Activated CD4-positive, alpha-beta T cell treated with anti-CD3 and anti-CD28 coated beads, Interleukin-2, amount 50 U/mL, for 4 hours (primary cell): ENCODE measurements at places on chromosomes 11 and 22.

DNA sequence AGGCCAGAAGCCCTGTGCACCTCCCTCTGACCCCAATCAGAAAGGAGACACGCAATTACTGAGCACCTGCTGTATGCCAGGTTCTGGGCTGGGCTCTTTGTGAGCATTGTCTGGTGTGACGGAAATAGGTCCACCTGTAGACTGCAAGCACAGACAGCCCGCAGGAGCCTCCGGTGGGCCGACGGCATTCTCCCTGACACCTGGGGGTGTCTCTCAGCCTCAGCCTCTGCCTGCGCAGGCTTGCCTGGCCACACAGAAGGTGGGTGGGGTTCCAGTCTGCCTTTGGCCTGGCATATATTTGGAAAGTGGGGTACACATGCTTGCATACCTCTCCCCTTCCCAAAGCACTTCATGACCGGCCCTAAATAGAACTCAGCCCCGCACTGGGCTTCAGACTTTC is 129.3 kb downstream of the BUD13 start:
- DNase-seq = no peak

- no peak for DNase-seq
Measured at GRCh38 chr22:37560608-37561211, 430 bp downstream of the CDC42EP1 start.

- DNase-seq = no peak
Measured at GRCh38 chr11:88480223-88480622, 142.7 kb upstream of the CTSC start.

DNA sequence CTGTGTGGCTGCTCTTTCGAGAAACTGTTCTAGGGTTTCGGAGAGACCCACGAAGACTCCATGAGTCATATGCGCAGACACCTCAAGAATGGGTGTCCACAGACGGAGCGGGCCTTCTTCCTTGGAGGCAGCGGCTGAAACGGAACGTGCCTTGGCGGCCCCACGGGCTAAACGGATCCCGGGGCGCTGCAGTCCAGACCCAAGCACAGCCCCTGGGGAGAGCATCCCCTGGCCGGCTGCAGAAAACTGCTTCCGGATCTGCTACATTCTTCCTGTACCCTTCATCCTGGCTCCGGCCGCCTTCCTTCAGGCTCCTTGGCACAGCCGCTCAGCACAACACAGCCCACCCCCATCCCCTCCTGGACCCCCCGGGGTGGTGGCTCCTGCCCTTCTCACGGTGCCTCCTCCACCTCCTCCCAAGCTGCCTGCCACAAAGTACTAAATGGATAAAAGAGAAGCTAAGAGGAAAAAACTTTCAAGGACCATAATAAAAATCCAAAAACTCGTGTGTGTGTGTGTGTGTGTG is 25.4 kb downstream of the CPT1A start:
- DNase-seq = no peak

DNA sequence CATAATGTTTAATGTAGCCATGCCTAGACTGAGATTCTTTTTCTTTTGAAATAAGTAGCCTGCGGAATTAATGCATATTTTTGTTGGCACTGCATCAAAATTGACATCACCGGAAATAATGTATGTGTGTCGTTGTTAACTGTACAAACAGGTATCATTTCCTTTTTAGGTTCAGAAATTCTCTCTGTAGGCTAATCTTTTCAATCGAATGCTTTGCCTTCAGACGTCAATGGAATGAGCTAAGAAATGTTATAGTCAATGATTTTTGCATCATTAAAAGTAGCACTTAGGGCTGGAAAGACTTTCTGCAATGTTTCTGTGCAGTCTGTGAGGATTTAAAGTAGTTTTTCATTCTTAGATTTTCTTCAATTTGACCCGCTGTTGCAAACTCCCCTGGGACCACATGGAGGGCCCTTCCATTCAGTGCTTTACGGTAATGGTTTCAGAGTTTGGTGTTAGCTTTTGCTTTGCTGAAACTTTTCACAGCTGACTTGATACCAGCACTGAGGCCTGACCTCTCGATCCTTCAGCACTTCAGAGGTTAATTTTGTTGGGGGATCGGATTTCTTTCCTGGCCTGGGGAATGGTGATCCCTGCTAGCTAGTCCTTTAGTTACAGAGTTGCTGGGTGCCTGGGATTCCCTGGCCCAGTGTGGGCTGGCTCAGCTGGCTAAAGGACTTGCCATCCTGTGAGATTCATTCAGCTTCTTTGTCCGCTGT is 137.8 kb downstream of the DBX1 start:
- DNase-seq = no peak

GRCh38 chr22:49214976-49215375 is 612.7 kb downstream of the BRD1 start:
- no peak for DNase-seq

DNA sequence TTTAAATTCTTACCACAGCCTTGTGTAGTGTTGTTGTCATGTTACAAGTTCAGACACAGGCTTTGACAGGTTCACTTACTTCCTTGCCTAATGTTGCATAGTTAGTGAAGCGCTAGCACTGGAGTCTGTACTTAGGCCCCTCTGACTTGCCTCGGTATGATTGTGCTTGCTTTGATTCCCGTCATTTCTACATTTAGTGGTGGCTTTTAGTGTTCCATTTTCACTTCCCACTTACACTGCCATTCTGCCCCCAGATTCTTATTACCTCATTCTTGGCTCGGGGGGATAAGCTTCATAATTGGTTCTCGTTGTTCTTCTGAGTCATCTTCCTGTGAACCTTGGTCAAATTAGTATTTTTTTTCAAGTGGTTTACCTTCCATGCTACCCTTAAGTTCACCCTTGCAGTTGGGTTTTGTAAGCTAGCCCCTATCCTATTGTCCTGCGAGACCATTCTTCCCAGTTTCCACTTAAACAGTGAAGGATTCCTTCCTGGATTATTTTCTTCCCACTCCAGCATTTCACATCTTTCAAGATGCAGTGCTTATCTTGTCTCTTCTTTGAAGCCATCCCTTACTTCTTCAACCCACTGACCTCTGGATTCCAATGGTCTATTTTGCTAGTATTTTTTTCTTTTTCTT is 68.7 kb downstream of the DDX10 start:
- no peak for DNase-seq

GRCh38 chr11:22878039-22878438 is 17.8 kb upstream of the CCDC179 start:
- no peak for DNase-seq

GRCh38 chr11:32105871-32106560 is 15.1 kb downstream of the RCN1 start:
- no peak for DNase-seq

DNA sequence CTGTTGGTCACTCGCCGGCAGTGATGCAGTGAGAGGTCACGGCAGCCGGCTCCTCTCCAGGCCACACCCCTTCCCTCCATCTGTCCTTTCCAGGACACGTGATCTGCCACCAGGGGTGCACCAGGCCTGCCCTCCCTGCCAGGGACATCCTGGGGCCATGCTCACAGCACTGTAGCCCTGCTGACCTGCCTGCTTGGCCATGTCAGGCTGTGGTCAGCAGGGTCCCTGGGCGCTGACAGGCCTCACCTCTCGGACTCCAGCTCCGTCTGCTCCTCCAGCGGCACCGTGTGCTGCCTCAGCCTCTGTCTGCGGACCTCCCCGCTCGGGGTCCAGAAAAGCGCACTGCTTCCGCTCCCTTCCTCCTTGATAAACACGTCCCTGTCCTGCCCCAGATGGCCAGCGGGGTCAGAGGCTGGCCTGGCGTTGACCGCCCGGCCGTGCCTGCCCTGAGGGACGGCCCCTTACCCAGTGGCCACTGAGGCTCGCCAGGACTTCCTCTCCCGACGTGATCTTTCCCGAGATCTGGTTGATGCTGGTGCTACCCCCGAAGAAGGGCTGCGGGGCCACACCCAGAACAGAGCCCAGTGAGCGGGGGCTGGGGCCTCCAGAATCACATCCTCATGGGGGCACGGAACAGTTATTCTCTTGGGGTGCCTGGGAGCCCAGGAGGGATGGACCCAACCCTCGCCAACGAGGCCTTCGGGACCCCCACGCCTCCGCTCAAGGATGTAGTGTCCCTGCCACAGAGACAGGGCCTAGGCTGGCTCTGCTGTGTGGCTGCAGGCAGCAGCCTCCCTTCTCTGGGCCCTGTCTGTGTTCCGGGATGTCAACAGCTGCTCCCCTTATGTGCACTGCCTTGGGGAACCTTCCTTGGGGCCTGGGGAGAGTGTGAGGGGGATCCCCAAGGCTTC is 36.3 kb upstream of the CARS1 start:
- no peak for DNase-seq

DNA sequence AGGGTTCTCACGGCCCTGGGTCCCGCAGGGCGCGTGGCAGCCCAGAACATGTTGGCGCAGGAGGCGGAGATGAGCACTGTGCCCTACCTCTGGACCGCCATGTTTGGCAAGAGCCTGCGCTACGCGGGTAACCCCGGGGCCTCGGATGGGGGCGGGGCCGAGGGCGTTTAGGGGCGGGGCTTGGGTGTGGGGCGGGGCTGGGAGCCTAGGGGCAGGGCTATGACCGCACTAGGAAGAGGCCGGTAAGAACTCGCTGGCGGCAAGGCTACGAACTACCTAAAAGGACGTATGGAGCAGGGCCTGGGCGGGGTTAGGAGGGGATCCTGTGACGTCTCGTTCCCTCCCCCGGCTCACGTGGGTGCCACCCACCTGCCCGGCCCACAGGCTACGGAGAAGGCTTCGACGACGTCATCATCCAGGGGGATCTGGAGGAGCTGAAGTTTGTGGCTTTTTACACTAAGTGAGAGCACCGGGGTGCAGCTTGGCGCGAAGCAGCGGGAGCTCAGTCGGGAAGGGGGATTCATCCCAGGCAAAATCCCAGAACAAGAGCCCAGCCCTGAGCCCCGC is 2.8 kb upstream of the LZTR1 start:
- DNase-seq = peak; percentile 54

- no peak for DNase-seq
Measured at GRCh38 chr11:41497974-41498373, 38.5 kb upstream of the LRRC4C start.

DNA sequence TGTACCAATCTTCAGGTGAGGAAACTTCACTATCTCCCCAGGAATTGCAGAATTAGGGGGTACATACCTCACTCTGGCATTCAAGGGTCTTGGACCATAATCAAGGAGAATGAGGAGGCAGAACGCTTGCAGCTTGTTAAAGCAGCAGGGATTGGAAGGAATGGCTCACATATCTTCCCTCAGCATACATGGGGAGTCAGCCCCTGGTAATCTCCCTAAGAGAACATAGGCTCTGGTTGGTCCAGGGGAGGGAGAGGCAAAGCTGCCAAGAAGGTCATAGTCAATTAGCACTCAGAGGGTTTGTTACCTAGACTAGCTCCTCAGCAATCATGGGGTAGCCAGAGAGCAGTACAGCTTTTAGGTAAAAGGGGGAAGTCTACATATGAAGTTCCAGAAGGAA is 256.8 kb downstream of the INSC start:
- DNase-seq = no peak

DNA sequence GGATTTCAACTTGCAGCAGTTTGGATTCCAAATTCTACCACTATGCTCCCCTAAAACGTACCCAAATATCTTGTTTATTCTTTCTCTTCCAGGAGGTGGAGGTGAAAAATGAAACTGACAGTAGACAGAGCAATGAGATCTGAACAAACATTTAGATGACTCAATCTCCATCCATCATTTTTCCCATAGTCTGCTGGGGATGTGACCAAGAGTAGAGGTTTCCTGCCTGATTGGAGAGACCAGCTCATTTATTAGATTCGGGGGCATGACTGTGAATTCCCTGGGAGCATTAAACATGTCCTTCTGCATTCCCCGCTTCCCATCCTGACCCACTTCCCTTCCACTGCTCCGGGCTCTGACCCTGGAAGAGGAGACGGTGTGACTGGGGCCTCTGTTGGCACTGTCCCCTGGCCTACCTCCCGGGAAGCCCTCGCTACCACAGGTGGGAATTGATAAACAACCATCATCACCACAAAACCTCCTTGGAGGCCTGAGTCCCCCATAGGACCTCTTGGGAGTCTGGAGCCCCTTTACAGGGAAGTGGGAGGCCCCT is 20.3 kb downstream of the DKK3 start:
- no peak for DNase-seq

DNA sequence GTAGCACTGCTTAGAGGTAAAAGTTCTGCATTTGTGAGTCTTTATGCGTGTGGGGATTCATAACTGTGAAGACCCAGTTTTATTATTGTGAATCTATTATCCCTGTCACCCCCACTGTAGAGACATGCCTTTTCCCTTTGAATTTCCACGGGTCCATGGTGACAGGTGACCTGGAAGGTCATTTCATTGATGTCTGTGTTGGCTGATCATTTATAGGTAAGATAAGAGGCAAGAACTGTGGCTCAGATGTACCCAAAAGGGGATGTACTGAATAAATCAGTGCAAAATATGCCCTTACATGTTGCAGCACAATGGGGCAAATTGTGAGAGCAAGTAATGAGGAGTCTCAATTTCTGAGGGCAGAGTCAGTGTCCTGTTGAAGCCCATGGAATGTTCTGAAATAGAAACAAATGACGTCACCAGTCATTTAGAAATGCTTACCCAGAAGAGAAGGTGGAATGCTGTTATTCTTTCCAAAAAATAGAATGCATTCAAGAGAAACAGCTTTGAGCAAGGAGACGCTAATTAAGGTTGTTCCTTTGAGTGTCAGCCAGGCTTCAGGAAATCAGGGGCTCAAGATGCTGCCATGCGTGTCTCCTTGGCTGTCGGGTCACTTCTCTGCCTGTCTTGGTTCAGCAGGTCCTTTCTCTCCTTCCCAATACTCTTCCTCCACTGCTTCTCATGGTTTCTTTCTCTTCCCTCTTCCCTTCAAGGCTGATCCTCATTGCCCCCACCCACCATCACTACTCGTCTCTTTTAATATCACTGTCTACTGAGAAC is 118.7 kb upstream of the E2F8 start:
- DNase-seq = no peak

GRCh38 chr11:1129611-1130160 is 28.1 kb upstream of the MUC5AC start:
- no peak for DNase-seq

DNA sequence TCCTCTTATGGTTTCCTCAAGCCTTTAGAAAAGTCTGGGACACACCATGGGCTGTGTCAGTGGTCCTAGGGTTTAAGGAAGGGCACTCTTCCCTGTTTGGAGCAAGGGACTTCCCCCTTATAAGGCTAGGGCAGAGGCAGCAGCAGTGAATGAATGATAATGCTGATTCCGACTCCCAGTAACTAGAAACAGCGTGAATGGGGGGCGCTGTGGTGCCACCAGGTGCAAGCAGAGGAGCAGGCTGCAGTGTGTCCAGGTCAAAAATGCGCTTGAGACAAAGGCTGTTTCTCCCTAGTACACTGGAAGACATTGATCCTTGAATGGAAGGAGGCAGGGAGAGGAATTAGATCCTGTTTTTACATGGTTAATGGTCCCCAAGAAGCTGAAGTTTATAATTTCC is 11.6 kb upstream of the RIC3 start:
- DNase-seq = no peak

- DNase-seq = no peak
Measured at GRCh38 chr11:409600-410483, 5.0 kb downstream of the SIGIRR start.

DNA sequence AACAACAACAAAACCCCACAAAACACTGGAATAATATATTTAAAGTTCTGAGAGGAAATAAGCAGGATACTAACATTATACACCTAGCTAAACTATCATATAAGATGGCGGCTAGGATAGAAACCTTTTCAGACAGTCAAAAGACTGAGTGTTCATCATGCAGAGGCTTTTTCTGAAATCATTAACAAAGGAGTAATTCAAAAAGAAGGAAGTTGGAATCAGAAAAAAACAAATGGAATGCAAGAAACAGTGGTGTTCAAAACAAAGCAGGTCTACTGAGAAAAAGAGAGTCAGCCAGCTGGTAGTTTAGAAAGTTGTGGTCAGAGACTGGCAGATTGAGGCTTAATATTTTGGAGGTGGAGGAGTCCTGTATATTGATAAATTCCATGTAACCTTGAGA is 30.1 kb upstream of the ZBTB44 start:
- no peak for DNase-seq
